Activated CD8-positive, alpha-beta memory T cell treated with anti-CD3 and anti-CD28 coated beads for 1 hour (primary cell): ENCODE measurements at places on chromosomes 7 and 10.

GRCh38 chr7:128129224-128129864, 98.1 kb upstream of the LRRC4 start:
- DNase-seq = no peak

- DNase-seq = no peak
Observed at GRCh38 chr7:39144420-39144819, 166.7 kb downstream of the POU6F2 start.

GRCh38 chr10:75058161-75058560, 53.3 kb upstream of the SAMD8 start:
- DNase-seq = no peak

GRCh38 chr10:26890956-26891355, 30.2 kb upstream of the ABI1 start:
- no peak for DNase-seq

- DNase-seq = no peak
Observed at GRCh38 chr10:93150289-93150688, 76.6 kb downstream of the CYP26A1 start.
